H1 (cell line): ENCODE measurements at places on chromosomes 6 and 20. TPM values are rescaled to one million over a fixed set of nuclear protein-coding genes. Genes with fewer than 3 reads are reported as not detected.

DNA sequence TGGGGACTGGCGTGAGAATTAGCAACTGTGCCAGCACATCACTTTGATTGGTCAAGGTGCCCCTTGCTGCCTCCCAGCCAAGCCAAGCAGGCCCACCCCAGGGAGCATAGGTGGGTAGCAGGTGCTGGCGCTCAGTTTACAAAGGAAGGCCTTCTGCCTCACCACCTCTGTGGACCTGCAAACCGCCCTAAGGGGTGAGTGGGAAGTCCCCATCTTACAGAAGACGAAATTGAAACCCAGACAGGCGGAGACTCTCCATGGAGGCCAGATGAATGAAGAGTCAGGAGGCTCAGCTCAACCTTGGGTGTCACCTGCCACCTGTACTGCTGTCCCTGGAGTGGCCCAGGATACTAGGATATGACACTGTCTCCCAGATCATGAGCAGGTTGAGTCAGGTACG, 21.5 kb upstream of the MAS1L start:
- peak; percentile 23 for DNase-seq
- H3K4me3 ChIP-seq, result no peak overlapping the region
- no peaks in the 10 kb centered on the region for H3K4me1 ChIP-seq
- H3K27ac ChIP-seq, result no peak overlapping the region

GRCh38 chr20:5715071-5715841, 34.9 kb upstream of the SHLD1 start:
- H3K4me3 ChIP-seq, result no peak overlapping the region
- no peak overlapping the region for H3K27ac ChIP-seq
- no peaks in the 10 kb centered on the region for H3K4me1 ChIP-seq
- no peaks in the 10 kb centered on the region for H3K36me3 ChIP-seq

GRCh38 chr20:12152996-12153395, 235.3 kb downstream of the BTBD3 start:
- no peaks in the 10 kb centered on the region for H3K27me3 ChIP-seq
- no peaks in the 10 kb centered on the region for H3K4me1 ChIP-seq
- H3K27ac ChIP-seq, result no peak overlapping the region
- DNase-seq, result no peak
- H3K4me3 ChIP-seq, result no peak overlapping the region

DNA sequence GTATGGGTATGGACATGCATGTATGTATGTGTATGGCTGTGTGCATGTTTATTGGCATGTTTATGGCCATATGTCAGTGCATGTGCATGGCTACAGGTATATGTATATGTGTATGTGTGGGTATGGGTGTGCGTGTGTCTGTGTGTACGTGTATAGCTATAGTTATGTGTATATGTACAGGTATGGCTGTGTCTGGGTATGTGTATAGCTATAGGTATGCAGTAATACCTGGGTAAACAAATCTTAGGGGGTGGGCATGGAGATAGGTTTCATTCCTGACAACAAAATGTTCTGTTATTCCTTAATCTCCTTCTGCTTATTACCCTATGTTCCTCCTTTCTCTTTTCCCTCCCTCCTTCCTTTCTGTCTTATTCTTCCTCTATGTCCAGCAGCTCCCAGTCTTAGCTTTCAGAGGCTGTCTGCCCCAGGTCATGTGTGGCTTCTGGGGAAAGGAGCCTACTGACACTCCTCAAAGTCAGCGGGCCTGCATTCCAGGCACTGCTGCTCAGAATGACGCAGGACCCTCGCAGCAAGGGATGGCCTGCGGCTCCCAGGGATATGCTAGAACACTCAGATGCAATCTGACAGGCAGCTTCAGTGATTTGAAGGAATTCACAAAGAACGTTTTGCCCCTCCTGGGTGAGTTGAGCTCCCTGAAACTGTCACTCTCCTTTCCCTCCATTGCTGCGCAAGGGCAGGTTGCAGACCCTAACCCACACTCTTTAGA, 139.3 kb upstream of the PHACTR1 start:
- H3K4me1 ChIP-seq, result peaks cover 4% of the 10 kb centered on the region; the same call in 1 of the 2 replicates
- DNase-seq, result no peak
- H3K27me3 ChIP-seq, result no peaks in the 10 kb centered on the region
- no peak overlapping the region for H3K27ac ChIP-seq
- no peak overlapping the region for H3K4me3 ChIP-seq

- peak; percentile 20 for DNase-seq
- H3K36me3 ChIP-seq, result no peaks in the 10 kb centered on the region
These were observed 29.1 kb upstream of the APCDD1L start for GRCh38 chr20:58544286-58544685.

DNA sequence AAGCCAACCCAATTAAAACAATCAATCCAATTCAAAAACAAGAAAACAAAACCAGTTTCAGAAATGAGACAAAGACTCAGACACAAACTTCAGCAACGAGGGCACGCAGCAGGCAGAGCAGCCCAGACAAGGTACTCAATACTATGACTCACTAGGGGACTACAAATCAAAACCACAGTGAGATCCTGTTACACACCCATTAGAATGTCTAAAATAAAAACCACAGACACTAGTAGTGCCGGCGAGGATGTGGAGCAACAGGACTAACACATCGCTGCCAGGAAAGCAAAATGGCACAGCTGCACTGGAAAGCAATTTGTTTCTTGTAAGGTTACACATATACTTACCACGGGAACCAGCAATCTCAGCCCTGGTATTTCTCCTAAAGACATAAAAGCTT, 28.4 kb upstream of the MAS1L start:
- no peak overlapping the region for H3K27ac ChIP-seq
- no peaks in the 10 kb centered on the region for H3K36me3 ChIP-seq
- H3K4me1 ChIP-seq, result no peaks in the 10 kb centered on the region
- no peak overlapping the region for H3K4me3 ChIP-seq
- DNase-seq, result no peak

DNA sequence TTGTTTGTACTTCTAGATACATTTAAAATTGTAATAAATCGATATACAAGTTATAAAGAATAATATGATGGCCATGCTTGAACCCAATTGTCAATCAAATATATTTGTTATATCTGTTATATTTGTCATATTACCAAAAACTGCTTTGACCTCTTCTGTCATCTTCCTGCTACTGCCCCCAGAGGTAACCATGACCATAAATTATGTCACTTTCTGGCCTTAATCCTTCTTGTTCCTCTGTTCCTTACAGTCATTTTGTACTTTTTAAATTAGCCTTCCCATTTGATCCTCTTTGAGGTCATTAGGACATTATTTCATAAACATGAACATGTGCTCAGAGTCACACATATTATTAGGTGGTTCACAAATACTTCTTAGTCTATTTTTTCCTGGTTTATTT, 124.7 kb downstream of the HFE start:
- H3K36me3 ChIP-seq, result no peaks in the 10 kb centered on the region
- H3K27ac ChIP-seq, result no peak overlapping the region
- DNase-seq, result no peak
- H3K4me1 ChIP-seq, result no peaks in the 10 kb centered on the region
- no peak overlapping the region for H3K4me3 ChIP-seq

DNA sequence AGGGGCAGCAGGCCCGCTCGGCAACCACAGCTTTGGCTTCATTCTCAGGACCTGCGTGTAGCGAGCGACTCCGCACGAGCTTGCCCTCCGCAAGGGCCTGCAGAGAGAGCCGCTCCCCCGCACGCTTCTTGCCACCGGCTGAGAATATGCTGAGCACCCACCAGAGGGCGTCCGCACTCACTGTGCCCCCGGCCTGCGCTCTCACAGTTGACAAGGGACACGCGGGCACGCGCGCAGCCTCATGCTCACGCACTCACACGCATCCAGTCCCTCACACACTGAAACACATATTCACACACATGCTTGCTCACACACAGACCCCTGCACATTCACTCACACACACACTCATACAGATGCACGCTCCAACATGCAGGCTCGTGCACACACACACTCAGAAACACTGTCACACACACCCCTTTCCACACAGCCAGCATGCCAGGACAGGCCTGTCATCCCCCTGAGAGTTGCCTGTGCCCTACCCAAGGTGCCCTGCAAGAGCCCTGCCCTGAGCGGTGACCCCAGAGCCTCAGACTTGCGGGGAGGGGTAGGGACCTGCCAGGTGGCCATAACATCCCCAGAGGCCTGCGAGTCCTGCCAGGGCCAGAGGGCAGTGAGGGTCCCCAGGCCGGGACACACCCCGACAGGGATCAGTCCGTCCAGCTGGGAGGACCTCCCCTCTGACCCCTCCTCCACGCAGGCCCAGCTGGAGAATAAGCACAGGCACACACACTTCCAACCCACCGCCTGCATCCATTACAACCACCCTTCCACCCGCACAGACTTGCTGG, 174.1 kb downstream of the BMP7 start:
- H3K27me3 ChIP-seq, result no peaks in the 10 kb centered on the region
- no peaks in the 10 kb centered on the region for H3K4me1 ChIP-seq
- DNase-seq, result peak; percentile 89
- H3K27ac ChIP-seq, result no peak overlapping the region
- no peak overlapping the region; the same call in 1 of the 2 replicates for H3K4me3 ChIP-seq

- H3K4me1 ChIP-seq, result no peaks in the 10 kb centered on the region
- H3K36me3 ChIP-seq, result no peaks in the 10 kb centered on the region
- no peak for DNase-seq
These were observed 824.8 kb upstream of the FLRT3 start for GRCh38 chr20:15162079-15162647.

GRCh38 chr6:113805811-113806495, 51.2 kb upstream of the MARCKS start:
- H3K27ac ChIP-seq, result no peak overlapping the region
- no peaks in the 10 kb centered on the region for H3K4me1 ChIP-seq

- no peaks in the 10 kb centered on the region for H3K36me3 ChIP-seq
- H3K4me3 ChIP-seq, result no peak overlapping the region
- H3K4me1 ChIP-seq, result no peaks in the 10 kb centered on the region
- H3K27me3 ChIP-seq, result no peaks in the 10 kb centered on the region
- H3K27ac ChIP-seq, result no peak overlapping the region
These were observed 524.8 kb downstream of the HAO1 start for GRCh38 chr20:7415427-7415826.

DNA sequence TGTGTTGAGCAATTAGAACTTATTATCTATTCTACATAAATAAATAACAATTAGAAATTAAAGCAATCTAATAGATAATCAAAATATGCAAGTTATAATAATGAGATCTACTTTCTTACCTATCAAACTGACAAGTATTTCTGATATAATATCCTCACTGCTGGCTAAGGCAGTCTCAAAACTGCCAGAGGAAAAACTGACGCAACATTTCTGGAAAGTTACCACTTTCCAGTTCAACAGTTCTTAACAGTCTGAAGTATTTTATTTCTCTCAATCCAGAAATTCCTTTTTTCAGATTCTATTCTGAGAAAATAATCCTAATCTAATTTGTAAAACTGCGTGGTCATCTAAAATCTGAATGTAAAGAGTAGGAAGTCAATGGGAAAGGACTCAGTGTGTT, 121.0 kb downstream of the TRDN start:
- peaks cover 3% of the 10 kb centered on the region; the same call in 1 of the 2 replicates for H3K36me3 ChIP-seq
- no peaks in the 10 kb centered on the region for H3K4me1 ChIP-seq
- H3K4me3 ChIP-seq, result no peak overlapping the region

DNA sequence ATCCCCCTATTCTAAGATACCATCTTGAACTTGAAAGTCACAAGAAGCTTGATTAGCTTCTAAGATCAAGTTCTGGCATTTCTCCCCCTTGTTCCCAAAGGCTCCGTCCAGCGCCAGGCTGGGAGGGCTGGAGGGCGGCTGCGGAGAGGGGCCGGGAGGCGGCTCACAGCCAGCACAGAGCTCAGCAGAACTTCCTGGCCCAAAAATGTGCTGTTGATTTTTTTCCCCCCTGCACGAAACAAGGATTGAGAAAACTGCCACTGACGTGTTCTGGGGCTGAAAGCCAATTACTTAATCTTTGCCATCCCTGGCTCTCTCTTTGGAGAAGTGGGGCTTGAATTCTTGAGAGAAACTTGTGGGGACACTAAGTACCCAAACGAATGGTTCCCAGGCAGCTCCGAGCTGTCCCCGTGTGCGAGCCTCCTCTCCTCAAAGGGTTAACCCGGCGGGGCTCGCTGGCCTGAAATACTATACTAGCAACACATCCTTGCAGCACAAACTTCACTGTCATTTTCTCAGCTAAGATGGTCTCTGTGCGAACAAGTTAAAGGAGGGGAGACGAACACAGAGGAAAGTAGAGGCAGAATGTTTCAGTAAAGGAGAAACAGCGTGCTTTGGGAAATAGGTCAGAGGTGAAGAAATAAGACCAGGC, 452 bp downstream of the TRAF3IP2 start:
- H3K4me1 ChIP-seq, result peaks cover 22% of the 10 kb centered on the region
- H3K27ac ChIP-seq, result peak overlapping the region; percentile 73; the same call in 1 of the 2 replicates
- H3K36me3 ChIP-seq, result no peaks in the 10 kb centered on the region
- DNase-seq, result peak; percentile 43
- H3K4me3 ChIP-seq, result peak overlapping the region; percentile 66
- H3K27me3 ChIP-seq, result no peaks in the 10 kb centered on the region

GRCh38 chr20:59693587-59693986, 89.2 kb downstream of the PHACTR3 start:
- no peaks in the 10 kb centered on the region for H3K4me1 ChIP-seq
- no peaks in the 10 kb centered on the region for H3K36me3 ChIP-seq
- H3K4me3 ChIP-seq, result no peak overlapping the region

- no peaks in the 10 kb centered on the region for H3K27me3 ChIP-seq
- H3K4me1 ChIP-seq, result no peaks in the 10 kb centered on the region
- no peaks in the 10 kb centered on the region for H3K36me3 ChIP-seq
These were observed 140.6 kb upstream of the SCGN start for GRCh38 chr6:25511376-25511775.

DNA sequence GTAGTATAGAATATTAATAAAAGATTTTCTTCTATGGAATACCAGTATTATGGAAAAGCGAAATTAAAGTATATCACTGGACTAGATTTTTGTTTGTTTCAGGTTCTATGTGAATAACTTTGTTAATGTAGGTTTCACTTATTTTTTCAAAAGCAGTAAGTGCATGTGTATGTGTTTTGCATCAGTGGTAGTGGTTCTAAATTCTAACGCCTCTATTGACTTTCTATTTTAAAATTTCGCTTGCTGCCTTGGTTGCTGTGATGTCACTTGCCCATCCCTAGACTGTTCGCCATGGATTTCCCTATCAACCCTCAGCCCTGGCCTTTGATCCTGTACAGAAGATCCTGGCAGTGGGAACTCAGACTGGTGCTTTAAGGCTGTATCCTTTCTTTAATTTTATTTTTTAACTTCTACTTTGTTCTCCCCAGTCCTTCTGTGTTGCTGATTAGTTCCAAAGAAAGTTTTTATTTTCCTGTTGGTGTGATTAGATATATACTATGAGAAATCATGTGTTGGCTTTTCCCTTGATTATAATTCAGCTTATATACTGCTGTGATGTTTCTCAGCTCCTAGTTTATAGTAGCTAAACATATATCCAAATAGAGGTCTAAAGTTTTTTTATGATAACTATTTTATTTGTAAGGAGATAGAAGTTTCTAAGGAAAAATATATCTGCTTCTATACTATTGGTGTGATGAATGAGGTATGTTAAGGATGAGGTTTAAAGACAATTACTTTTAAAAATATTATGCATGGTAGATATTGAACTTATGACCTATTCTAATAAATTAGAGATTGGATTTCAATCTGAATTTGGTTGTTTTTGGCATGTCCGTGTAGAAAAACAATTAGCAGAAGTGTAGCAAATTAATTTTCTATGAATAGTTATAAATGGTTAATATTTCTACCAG, 1.7 kb downstream of the STXBP5 start:
- no peaks in the 10 kb centered on the region for H3K27me3 ChIP-seq
- H3K4me1 ChIP-seq, result no peaks in the 10 kb centered on the region
- H3K36me3 ChIP-seq, result no peaks in the 10 kb centered on the region
- no peak overlapping the region for H3K27ac ChIP-seq

Gene OR10C1
- not detected in 2 replicates for total RNA-seq

Gene CGA
- total RNA-seq, result not detected in 2 replicates

Gene CCN6
- total RNA-seq, result not detected in 2 replicates

Gene PKHD1
- total RNA-seq, result 0.09 and 0.11 TPM in 2 replicates

Gene MMUT
- 11.9 and 13.0 TPM in 2 replicates for total RNA-seq

Gene FKBP1A
- total RNA-seq, result 243 and 250 TPM in 2 replicates

Gene ZFP64
- total RNA-seq, result 25.3 and 26.2 TPM in 2 replicates
